Stimulated activated CD8-positive, alpha-beta memory T cell treated with anti-CD3 and anti-CD28 coated beads, Interleukin-2, amount 100 ng/mL, for 1 hour (primary cell): ENCODE measurements at places on chromosomes 5 and 9.

DNA sequence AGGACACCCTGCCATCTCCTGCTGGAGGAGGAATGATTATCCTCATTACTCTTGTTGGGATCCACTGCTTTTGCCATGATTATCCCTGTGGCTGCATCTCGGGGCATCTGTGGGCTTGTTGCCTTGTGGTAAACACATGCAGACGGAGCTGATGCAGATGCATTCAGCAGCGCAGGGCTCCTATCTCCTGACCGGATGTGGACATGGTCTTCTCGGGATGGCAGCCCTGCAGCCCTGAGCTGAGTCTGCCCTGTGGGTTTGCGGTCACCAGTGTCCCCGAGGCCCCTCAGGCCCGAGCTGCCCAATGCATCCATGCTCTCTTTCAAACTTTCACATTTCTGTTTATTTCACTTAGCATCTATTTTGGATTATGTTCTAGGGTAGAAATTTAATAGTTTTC lies 250.4 kb upstream of the IRX1 start:
- DNase-seq, result no peak

DNA sequence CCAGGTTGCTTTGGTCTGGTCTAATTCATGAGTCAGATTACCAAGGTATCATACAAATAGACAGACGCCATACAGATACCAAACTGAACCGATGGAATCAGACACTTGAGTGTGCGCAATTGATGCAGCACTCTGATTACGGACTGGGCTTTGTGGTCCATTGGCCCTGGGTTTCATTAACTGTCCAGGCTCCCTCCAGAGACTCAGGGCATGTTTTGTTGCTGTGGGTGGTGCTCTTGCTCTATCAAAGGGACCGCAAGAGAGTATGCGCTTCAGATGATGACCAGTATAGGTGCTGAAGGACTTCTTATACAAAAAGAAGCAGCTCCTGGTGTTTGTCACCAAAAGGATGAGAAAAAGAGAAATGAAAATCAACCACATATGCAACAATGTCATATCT lies 36.9 kb upstream of the ANKRD55 start:
- DNase-seq, result no peak

DNA sequence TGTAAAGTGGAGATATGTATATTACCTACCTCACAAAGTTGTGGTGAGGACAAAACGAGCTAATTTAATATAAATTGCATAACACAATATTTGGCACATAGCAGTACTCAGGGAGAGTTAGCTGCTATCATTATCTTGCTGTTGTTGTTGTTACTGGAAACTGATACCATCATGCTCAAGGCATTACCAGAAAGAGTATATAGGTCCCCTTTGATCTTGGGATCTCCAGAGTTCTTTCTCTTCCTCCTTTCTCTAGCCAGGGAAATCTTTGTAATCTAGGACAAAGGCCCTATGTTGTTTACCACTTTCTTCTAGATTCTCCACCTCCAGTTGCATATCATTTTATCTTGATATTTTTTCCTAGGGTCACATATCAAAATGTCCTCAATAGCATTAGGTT lies 114.8 kb upstream of the RASA1 start:
- DNase-seq, result no peak

GRCh38 chr5:95884017-95884325 lies 61.4 kb upstream of the GLRX start:
- DNase-seq, result no peak

DNA sequence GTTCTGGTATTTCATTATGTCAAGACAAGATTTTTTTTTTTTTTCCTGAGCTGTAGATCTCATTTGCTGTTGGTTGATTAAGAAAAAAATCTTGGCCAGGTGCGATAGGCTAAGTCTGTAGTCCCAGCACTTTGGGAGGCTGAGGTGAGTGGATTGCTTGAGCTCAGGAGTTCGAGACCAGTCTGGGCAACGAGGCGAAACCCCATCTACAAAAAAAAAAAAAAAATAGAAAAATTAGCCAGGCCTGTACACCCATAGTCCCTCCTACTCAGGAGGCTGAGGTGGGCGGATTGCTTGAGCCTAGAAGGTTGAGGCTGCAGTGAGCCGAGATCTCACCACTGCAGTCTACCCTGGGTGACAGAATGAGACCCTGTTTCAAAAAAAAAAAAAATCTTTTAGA lies 12.2 kb downstream of the CDC42SE2 start:
- DNase-seq, result no peak

DNA sequence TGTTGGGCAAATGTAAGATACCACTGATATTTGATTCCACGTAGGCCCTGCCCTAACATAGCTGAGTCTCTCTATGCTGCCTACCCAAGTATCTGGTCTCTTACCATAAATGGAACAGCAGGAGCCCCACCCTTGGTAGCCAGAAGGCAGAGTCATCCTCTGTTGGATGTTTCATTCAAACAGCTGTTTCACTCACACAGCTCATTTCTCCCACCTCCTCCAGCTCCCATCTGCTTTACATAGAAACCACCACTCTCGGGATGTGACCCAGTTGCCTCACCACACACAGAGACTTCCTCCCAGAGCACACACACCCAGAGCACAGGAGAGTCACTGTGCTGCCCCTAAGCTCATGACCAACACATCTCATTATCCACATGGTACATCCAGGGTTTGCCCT lies 165.3 kb downstream of the TMEM167A start:
- DNase-seq, result no peak

GRCh38 chr5:134463991-134464760 lies 52.5 kb upstream of the CDKN2AIPNL start:
- no peak for DNase-seq

DNA sequence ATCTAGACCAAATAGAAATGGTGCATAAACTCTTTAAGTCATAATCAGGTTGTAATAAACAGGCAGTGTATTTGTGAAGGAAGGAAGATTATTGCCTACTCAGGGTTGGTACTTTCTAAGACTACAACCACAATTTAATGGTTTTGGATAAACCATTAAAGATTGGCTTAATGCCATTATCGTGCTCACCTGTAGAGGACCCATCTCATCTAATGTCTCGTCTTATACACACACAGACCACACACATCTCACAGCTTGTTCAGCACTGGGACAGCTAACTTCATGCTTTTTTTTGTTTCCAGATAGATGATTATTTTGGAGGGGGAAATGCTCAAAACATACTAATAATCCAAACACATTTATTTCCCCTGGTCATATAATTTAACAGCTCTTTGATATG lies 175.7 kb upstream of the SLC12A2 start:
- DNase-seq, result no peak

DNA sequence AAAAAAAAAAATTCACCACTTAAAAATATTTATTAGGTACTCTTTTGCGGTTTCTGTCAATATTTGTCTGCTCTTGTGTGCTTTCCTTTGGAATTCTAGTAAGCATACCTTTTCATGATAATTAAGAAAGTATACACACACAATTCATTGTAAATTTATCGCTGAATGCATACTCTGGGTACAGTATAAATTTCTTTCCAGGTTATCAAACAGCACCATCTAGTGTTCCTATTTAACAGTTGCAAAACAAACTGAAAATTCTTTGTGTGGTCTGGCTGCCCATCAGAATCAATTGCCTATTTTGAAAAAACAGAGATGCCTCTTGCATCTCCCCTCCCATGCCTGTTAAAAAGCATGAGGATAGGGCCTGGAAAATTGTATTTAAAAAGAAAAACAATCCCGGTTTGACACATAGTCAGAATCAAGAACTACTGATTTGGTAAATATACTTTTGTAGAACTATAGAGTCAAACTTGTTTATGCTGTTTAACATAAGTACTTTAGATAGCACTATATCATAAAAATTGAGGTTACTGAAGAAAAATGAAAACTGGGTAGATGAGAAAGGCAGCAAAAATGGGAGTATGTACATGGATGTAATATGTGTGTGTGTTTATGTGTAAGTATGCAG lies 16.2 kb downstream of the PGGT1B start:
- DNase-seq, result no peak

DNA sequence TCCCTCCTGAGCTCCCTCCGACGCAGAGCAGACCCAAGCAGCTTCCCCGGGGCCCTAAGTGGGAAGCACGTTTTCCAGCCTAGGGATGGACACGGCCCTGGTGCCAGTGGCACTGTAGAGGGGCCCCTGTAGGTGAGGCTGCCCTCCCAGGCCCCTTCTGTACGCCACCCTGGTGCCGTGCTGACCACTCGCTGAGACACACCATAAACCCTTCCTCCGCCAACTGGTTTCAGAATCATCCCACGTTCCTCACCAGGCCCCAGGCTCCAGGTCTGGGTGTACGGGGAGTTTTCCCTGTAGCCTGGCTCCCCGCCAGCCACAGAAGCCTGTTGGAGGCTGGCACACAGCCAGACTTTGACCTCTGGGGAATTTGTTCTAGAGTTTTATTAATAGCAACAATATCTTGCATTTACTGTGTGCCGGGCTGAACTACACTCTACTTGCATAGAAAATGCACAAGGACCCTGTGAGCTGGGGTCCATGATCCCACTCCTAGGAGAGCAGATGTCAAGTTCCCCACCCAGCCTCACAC lies 18.2 kb upstream of the WDR38 start:
- no peak for DNase-seq

GRCh38 chr5:109396965-109397364 lies 12.8 kb downstream of the PJA2 start:
- no peak for DNase-seq

DNA sequence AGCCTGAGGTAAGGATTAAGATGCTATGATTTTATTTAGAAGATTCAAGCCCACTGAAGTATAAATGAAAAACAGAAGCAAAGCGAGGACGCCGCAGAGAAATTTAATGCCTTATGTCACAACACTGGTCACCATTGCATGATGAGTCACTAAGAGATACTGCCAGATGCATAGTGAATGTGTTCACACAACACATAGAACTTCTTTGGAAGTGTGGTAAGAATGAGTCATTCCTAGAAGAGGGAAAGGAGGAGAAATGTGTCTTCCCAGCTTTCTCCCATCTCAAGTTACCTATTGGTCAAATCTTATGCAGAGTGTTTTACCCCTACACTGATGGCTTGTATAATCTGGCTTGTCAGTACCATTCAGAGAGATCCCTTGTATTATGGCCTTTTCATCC lies 465.3 kb upstream of the ARRDC3 start:
- DNase-seq, result no peak

GRCh38 chr9:119156354-119156753 lies 212.9 kb downstream of the BRINP1 start:
- DNase-seq, result no peak

- no peak for DNase-seq
Observed at GRCh38 chr9:35074791-35075190, 2.4 kb upstream of the VCP start.

DNA sequence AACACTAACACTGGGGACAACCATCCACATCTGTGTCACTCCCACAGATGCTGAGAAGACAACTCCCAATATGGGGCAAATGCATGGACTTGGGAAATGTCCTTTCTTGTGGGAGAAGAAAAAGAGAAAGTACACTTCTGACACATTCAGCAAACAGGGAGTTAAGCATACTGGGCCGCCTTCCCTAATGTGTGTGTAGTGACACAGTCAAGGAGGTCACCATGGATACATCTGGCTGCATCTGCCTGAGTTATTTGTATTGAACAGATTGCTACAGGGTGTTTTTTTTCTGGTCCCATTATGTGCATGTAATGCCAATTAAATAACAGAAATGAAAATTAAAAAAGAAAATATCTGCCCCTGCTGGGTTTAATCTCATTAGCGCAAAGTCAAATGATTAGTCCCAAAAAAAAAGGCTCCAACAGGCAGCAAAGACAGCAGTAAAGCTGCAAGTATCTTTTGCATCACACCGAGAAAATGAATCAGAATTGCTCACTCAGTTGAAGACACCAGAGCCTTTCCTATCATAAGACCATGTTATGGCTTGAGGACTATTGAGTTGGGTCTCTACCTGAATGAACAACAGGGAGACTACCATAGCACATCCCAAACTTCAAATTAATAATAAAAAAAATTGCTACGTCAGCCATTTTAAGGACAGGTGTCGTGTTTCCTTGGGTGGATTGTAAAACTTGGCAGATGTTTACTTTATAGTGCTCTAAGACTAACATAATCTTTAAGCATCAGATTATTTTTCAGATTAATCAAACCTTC lies 395.9 kb downstream of the DTWD2 start:
- DNase-seq, result no peak

GRCh38 chr5:99437986-99438385 lies 509.2 kb upstream of the CHD1 start:
- no peak for DNase-seq

- no peak for DNase-seq
Observed at GRCh38 chr9:68749579-68750159, 44.6 kb downstream of the PIP5K1B start.

DNA sequence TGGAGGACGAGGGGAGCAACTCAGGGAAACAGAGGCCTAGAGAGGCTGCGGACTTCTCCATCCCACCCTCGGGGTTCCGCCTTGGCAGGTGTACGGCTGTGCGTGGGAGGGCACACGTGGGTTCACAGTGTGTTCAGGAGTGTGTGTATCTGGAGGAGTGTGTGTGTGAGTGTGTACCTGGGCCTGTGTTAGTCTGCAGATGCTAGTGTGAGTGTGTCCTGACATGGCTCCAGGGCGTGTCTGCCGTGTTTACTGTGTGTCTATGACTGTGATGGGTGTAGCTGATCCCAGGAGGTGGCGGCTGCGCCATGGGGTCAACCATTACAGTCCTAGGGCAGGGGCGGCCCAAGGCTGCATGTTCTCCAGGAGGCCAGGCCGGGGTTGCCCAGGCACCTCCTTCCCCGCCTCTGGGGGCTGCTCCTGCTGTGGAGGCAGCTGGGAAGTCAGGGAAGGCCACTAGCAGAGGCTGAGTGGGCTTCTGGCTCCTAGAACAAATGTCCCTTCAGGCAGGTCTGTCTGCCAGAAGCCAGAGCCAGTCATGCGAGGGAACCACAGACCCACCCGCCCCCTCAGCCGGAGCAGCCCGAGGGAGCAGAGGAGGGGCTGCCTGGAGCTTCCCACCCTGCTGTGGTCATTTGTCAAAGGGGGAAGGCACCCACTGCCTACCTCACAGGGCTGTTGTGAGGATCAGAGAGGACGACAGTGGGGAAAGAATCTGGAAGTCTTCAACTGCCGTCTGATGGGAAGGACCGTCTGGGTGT lies 21.4 kb downstream of the CRB2 start:
- DNase-seq, result no peak
